ENCODE measurements at places on chromosomes 11 and 22.
A peak's percentile ranks its signal among the peaks of the same experiment; 100 is the strongest.

DNA sequence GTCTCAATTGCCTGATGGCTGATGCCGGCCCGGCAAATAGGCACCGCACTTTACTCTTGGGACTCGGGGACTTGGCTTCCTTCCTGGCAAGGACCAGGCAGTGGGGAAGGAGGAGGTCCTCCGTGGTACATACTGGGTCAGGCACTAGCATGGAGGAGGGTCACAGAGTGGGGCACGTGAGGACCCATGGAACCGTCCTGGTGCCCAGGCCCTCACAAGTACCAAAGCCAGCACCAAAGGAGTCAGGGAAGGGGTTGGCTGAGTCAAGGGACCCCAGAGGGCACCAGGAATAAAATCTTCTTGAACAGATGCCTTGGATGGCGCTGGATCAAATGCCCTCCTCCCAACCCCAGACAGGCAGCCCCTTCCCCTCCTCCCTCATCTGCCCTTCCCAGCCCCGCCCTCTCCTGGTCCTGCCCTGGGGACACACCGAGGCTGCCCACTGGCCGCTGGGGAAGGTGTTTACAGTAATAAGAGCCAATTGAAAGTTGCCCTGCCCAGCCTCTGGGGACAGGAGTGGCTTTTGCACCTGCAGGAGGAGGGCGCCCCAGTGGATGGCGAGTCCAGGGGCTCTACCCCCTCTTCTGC is 5.6 kb upstream of the CARNS1 start:
- no peak for DNase-seq

DNA sequence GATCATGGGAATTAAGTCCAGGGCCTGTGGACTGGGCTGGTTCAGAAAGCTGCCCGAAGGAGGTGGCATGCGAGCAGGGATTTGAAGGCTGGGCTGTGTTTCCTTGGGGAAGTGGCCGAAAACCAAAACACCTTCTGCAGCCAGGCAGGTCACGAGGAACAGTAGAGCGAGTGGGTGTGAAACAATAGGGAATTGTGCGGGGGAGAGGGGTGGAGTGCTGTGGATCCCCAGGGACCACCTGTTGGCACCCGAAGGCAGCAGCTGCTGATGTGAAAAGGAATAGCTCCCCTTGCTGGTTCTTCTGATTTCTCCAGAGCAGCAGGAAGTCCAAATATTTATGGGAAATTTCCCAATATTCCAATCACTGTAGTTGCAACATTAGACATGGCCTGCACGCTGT is 24.6 kb downstream of the TP53I11 start:
- DNase-seq: no peak

DNA sequence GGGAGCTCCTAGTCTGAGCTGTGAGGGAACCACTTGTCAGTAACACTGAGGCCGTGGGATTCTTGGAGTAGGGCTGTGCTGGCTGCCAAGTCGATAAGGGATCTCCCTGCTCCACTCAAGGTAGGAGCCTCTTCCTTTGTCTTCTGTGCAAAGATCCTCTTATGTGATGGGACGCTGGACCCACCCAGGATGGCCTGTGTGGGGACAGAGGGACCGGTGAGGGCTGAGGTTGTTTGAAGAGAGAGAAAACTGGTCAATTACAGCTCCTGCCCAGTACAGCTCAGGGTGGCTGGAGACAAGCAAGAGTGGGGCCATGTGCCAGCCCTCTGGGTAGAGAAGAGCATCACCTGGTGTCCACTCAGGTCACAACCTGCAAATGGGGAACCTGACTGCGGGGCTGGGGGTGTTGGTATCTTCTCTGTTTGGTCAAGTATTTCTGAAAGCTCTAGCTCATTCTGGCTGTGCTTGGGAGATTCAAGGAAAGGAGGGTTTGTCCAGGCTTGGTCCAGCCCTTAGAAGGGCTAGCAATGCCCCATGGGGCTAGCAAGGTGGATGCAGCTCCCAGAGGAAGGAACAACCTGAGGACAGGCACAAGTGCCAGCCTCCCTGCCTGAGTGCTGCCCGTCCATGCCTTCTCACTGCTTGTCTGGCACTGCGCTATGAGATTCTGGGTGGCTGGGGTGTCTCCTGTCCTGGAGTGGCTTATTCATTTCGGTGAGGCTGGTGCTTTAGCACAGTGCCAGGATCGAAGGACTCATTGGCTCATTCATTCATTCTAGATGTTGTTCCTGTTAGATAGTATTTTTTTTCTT is 27.6 kb upstream of the BAIAP2L2 start:
- DNase-seq: no peak

- no peak for DNase-seq
These were observed 7.5 kb downstream of the BDNF start for GRCh38 chr11:27692781-27693180.

- no peak for DNase-seq
These were observed 89.8 kb upstream of the RTL6 start for GRCh38 chr22:44587737-44588310.

DNA sequence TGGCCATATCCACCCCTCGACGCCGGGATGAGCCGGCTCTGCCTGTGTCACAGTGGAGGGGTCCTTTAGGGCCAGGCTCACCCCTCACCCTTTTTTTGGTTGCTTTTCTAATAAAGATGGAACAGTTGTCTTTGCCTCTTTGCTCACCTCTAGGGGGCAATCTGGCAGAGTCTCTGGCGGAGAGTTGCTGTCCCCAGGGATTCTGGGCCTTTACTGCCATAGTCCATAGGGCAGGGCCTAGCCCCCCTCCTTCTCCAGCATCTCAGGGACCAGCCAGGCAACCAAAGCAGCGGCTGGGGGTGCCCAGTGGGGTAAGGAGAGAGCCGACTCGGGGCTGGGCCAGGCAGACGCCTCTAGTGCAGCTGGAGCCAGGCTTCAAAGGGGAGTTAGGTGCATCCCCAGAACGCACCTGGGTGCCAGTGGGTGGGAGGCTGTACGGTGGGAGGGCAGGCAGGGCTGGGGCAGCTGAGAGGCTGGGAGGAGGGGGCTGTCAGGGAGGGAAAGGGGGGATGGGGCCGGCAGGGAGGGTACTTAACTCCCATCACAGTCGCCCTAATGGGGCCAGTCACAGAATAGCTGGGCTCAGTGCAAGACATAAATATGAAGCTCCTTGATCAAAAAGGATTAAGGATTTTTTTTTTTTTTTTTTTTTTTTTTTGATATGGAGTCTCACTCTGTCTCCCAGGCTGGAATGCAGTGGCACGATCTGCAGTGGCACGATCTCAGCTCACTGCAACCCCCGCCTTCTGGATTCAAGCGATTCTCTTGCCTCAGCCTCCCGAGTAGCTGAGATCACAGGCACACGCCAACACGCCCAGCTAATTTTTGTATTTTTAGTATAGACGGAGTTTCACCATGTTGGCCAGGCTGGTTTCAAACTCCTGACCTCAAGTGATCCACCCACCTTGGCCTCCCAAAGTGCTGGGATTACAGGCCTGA is 2.5 kb upstream of the SUSD2 start:
- no peak for DNase-seq

- DNase-seq: no peak
These were observed 120.8 kb upstream of the ARHGAP20 start for GRCh38 chr11:110833033-110833484.

- DNase-seq: no peak
These were observed 55.3 kb downstream of the GRAMD4 start for GRCh38 chr22:46675479-46675878.

GRCh38 chr22:26264162-26264561 is 94.9 kb downstream of the SEZ6L start:
- no peak for DNase-seq

GRCh38 chr11:12693479-12694182 is 19.4 kb downstream of the TEAD1 start:
- peak; percentile 83 for DNase-seq

DNA sequence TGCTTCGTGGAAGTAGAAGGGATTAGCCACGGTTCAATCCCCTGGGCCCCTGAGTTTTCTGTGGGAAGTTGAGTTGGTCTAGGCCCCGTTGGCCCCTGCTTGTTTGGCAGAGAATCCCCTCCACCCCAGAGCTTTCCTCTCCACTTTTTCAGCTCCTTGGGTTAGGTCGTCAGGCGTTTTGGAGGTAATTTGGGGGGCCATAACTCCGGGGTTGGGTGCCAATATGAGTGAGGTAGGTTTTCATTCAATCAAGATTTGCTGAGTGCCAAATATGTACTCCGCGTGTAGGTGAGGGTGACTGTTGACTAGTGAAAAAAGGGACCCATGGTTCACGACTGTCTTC is 590 bp downstream of the ATG13 start:
- no peak for DNase-seq

- DNase-seq: no peak
These were observed 423.0 kb downstream of the TENM4 start for GRCh38 chr11:79017811-79018210.

GRCh38 chr22:34797826-34798225 is 268.1 kb upstream of the ISX start:
- no peak for DNase-seq

- no peak for DNase-seq
These were observed 45.7 kb downstream of the CYTH4 start for GRCh38 chr22:37328017-37328416.

- no peak for DNase-seq
These were observed 47.6 kb upstream of the OLFML1 start for GRCh38 chr11:7437696-7438095.

DNA sequence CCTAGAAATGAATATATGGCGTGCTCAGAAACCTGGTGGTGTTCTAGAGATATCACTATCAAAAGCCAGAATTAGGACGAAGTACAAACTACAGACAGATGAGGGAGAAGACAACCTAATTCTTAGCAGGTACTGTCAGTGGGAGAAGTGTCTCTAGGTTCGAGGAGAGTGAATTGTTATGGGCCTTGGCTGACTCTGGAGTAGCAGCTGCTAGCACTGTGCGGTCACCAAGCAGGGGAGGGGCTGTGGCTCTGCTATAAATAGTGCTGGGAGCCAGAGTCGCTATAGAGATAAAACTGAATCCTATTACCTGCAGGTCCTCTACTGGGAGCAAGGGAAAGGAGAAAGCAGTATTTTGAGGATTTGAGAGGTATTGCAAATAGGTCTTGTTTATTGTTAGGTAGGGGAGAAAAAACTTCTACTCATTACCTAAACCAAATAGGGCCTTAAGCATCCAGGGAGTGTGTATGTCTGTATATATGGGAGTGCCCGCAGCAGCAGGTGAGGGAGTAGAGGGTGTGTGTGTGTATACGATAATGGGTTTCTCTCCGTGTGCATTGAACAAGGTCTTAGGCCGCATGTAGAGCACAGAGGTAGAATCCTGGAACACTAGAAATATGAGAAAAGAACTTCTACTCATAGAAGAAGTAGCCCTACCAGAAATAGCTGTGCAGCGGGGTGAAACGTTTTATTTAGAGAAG is 2.2 kb downstream of the MADD start:
- peak; percentile 60 for DNase-seq

- no peak for DNase-seq
These were observed 80.9 kb downstream of the AASDHPPT start for GRCh38 chr11:106158406-106158805.

GRCh38 chr22:43094085-43094484 is 4.9 kb upstream of the TTLL1 start:
- DNase-seq: peak; percentile 61

DNA sequence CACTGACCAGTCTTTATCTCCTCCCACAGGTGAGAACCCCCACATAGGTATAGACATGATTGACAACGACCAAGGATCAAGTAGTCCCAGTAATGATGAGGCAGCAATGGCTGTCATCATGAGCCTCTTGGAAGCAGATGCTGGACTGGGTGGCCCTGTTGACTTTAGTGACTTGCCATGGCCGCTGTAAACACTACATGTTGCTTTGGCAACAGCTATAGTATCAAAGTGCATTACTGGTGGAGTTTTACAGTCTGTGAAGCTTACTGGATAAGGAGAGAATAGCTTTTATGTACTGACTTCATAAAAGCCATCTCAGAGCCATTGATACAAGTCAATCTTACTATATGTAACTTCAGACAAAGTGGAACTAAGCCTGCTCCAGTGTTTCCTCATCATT is 76.5 kb downstream of the BTBD10 start:
- peak; percentile 41 for DNase-seq

DNA sequence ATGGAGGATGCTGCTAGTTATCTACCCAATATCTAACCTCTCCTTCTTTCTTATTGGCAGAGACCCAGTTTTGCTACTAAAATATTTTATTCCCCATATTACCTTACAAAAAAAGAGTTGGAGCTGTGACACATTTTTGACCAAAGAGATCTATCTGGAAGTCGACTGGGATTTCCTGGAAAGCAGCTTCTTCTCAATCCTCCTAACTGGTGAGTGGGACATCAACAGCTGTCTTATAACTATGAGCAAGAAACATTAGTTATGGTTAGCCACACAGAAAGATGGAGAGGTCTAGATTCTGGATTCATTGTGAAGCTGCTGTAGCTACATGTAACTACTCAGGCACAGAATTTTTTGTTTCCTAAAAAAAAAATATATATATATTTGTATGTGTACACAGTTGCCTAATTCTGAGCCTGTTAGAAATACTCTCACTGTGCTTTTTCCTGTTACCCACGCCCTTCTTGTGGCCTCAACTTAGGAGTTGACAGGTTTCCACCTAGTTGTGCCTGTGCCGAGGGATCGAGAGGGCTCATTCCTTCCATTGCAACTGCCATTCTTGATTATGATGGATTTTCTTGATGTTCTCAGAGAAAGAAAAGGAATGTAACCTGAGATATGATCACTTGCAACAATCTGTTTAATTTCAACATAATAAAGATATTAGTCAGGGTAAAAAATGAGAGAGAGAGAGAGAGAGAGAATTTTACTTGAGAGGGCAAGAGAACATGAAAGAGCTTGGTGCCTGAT is 142.0 kb downstream of the SLC17A6 start:
- no peak for DNase-seq

GRCh38 chr22:32204040-32204855 is 625 bp downstream of the RFPL2 start:
- no peak for DNase-seq

DNA sequence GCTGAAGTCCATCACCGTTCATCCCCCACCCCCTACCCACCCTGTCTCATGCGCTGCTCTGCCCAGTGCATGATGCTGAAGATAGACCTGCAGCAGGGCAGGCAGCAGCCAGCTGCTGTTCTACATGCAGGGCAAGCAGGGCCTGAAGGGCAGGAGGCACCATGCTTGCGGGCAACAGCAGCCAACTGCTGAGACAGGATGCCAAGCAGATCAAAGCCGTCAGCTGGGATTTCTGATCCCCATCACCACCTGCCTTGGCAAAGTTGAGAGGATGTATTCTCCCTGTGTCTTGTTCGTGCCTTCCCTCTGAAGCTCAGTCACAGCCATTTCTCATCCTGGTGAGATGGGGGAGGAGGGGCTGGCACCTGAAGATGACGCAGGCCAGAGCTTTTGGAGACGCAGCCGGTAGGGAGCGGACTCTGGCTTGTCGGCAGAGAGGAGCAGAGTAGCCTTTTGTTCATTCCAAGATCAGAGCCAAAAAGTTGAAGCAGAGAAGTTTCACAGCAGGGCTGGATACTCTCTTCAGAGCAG is 227.0 kb downstream of the GRIK4 start:
- no peak for DNase-seq

Measured in NCI-H345 (cell line).